SK-N-MC (cell line): ENCODE measurements at places on chromosomes 1 and 21.

GRCh38 chr1:39926343-39926793 is 24.7 kb upstream of the MYCL start:
- DNase-seq, result no peak

GRCh38 chr1:6941786-6942185 is 156.5 kb downstream of the CAMTA1 start:
- no peak for DNase-seq

DNA sequence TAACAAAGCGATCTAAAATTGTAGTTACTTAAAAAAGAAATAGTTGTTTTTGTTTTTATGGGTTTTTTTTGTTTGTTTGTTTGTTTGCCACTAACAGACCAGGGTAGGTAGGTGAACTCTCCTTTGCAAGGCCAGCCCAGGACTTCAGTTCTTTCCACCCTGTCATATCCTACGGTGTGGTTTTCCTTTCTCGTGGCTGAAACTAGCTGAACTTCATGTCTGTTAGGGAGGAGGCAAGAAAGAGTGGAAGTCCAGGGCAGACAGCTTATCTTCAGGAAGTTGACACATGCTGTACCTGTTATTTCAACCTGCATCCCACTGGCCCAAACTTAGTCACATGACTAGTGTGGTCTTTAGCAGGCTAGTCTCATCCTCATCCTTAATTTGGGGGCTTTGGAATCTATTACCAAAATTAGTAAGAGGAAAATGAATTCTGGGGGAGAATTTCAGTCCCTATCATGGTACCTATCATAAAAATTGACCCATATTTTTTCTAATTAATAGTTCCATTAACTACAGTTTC is 62.9 kb upstream of the LRRC7 start:
- no peak for DNase-seq

DNA sequence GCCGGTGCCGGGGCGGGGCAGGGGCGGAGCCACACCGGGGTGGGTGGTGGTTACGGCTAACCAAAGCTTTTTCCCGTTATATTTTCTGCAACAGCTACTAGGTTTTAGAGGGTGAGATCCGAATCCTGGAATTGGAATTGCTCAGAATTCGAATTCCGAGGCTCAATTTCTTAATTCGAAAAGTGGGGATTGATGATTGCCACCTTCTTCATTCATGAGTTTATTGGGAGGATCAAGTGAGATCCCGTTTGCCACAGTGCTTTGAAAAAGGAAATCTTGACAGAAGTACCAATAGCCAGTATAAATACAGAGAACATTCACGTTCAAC is 207 bp upstream of the SVBP start:
- DNase-seq, result no peak

DNA sequence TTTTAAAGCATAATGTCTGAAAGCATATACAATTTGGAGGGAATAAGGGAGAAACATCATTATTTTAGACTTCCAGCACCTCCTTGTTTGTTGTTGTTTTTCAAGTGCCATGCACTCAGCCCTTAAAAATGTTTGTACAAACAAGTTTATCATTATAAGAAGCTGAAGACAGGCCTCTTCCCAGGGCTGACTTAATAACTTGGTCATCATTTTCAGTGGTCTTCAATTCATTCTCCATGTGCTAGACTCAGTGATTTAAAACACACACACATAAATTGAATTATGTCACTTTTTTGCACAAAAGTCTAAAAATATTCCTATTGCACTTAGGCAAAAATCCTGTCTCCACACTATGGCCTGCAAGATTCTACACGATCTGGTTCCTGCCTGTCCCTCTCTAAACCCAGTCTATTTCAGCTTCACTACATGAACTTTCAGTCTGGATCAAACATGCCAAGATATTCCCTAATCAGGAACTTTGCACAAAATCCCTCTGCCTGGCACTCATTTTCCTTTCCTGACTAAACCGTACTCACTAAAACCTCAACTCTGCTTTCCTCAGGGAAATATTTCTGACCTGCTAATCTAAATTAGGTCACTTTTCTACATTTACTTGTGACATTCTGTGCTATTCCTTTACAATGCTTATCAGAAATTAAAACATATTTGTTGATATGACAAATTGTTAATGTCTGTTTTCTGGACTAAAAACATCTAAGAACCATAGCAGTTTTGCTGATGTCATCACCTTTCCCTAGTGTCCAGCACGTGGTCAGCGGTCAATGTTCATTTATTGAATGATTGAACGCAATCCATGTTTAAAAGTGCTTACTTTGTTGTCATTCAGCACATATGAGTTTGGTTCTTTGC is 14.8 kb upstream of the GBP5 start:
- no peak for DNase-seq
